Brain microvascular endothelial cell (primary cell): ENCODE measurements at places on chromosomes 1 and 21.

- no peak for DNase-seq
Observed at GRCh38 chr1:165605246-165605645, 25.8 kb upstream of the MGST3 start.

- DNase-seq = no peak
Observed at GRCh38 chr1:86828024-86828423, 85.9 kb downstream of the SELENOF start.

- DNase-seq = no peak
Observed at GRCh38 chr1:113036639-113037321, 36.2 kb upstream of the LRIG2 start.

DNA sequence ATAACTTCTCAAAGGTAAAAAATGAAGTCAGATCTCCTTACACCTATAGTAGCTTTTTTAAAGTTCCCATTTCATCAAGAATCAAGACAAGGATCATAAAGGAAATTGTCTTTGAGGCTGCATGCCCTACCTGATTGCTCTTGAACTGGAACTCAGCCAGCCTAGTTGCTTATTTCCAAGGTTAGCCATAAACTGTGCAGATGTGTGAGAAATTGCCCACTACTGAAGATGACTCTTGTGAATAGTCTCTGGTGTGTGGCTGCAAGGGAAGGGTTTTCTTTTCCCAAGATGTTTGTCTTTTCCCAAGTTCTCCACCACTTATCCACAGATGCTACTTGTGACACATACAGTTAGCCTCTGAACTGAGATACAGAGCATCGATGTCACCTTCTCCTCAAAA lies 81.7 kb upstream of the DUSP10 start:
- DNase-seq = no peak

DNA sequence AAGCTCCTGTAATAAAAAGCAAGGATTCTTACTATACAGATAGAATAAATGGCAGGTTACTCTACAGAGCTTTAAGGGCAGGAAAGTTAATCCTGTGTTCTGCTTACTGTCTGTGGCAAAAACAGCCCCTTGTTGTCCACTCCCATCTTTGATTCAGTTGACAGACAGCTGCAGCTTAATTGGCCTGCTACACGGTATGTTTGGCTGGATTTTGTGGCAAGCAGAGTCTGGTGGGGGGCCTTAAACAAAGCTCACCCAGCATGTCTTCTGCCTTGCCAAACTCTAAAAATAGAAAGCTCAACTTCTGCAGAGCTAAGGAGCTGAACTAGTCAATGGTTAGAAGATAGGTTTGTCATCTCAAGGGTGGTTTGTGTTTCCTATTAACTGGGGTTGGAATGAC lies 407.2 kb downstream of the HLX start:
- no peak for DNase-seq

- peak; percentile 83 for DNase-seq
Observed at GRCh38 chr1:85577419-85578320, 2.9 kb upstream of the CCN1 start.

GRCh38 chr1:231053493-231054162 lies 13.6 kb upstream of the FAM89A start:
- peak; percentile 78 for DNase-seq

DNA sequence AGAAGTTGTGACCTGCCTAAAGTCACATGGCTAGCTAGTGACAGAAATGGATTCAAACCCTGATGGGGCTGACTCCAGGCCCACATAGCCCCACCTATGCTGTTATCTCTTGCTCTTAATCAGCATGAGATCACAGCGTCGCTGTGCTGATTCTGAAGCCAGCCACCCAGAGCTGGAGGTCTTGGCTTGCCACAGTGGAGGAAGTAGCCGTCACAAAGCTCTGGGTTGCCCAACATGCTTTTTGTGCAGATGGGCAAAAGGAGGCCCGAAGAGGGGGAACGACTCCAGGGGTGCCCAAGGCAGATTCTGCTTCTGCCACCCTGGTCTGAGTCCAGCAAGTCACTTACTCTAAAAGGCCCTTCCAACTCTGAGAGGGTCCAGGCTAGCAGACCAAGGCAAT lies 14.7 kb upstream of the MFSD2A start:
- DNase-seq = no peak

DNA sequence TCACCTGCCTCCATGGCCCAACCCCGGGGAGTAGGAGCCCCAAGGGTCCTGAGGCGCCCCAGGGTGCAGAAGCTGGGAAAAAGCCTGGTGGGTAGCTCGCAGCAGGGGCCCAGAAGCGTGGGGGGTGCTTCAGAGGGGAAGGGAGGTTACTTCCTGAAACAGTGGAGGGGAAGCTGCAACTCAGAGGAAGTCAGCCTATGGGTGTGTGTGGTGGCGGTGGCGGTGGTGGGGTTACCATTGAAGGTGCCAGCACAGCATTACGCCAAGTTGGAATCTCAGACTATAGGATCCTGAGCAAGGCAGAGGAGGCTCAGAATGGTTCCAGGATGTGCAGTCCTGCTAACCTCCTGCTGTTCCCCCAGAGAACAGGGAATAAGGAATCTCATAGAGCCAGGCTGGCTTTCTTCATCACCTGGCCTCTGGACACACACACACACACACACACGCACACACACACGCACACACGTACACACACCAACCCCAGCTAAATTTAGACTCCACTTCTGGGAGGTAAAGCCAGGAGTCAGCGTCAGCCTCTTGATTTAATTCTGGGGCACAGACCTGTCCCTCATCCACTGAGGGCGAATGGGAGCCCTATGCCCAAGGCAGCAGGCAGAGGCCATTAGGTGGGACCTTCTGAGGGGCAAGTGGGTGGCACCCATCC lies 1.3 kb downstream of the DENND4B start:
- no peak for DNase-seq

- no peak for DNase-seq
Observed at GRCh38 chr21:44475266-44475845, 20.0 kb downstream of the LRRC3 start.

- DNase-seq = no peak
Observed at GRCh38 chr1:204232526-204232925, 18.7 kb upstream of the GOLT1A start.
